NCI-H2227 treated with DMSO at 0.1 percent for 48 hours (cell line): ENCODE measurements at places on chromosomes 7 and 10.

GRCh38 chr10:92240289-92241157 lies 50.4 kb downstream of the CPEB3 start:
- DNase-seq: peak; percentile 79

GRCh38 chr7:88915615-88916014 lies 120.1 kb upstream of the TEX47 start:
- DNase-seq: no peak

DNA sequence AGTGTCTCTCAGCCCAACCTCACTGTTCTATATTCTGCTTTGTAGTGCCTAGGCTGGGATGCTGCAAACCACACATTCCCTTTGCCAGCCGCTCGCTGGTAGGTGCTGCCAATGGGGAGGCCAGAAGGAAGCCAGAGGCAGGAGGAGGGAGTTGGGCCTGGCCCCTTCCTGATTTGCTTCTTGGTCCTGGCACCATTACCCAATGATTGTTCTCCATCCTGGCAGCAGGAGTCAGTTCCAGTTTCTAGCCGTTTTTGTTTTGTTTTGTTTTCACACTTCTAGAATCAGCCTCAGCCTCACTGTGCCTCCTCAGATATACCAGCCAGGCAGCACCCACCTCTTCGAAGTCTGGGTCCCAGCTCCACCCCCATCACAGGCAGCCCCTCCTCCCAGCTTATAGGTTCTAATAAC lies 27.4 kb upstream of the LOXL4 start:
- no peak for DNase-seq

- no peak for DNase-seq
These were observed 13.5 kb downstream of the GCC1 start for GRCh38 chr7:127571741-127572505.

DNA sequence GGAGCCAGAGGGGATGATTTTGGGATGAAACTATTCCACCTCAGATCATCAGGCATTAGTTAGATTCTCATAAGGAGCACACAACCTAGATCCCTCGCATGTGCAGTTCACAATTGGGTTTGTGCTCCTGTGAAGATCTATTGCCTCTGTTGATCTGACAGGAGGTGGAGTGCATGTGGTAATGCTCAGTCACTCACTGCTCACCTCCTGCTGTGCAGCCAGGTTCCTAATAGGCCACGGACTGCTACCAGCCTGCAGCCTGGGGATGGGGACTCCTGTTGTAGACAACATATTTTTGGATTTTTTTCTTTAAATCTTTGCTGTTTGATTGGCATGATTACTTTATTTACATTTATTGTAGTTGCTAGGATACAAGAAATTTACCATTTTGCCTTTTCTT lies 765.0 kb downstream of the INHBA start:
- no peak for DNase-seq

GRCh38 chr10:70803775-70804420 lies 11.8 kb upstream of the SGPL1 start:
- DNase-seq: no peak

DNA sequence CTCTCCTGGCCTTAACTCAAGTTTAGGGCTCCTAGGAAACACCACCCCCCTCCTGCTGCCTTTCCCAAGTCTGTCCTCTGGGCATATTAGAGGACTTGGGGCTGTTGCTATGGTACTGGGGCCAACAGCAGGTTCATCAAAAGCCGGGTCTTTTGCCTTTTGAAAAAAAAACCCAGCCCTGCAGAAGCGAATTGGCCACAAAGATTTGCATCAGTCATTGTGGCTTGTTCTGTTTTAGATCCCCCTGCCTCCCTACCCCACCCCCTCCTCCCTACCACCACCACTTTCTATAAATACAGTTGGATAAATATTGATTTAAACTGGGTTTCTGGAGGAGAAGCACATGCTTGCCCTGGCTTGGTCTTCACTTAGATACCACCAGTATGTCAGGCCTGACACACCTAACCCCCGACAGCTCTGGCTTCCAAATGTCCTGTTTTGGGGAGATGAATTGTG lies 7.0 kb downstream of the MXI1 start:
- DNase-seq: no peak

- no peak for DNase-seq
These were observed 578.5 kb upstream of the MKI67 start for GRCh38 chr10:128704716-128705115.

DNA sequence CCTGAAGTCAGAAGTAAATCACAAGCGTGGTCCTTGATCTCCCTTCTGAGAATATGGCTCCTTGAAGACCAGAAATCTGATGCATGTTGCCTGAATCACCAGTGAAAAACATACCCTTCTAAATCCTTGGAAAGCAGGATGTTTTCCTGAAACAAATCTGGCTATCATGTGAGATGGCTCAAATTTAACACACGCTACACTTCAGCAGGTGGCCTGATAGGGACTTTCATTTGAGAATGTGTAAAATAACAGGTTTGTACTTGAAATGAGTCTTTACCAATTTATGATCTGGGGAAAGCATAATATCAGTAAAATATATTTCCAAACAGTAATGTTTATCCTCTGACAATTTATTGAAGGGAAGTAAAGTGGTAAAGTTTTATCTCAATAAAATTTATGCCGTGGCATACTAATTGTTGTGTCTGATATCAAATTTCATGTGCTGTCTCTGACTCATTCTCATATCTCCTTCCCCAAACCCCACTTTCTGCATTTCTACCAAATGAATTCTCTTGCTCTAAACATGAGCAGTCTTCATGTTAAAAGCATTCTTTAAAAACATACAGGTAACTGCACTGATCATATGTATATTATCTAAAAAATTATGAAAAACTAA lies 17.4 kb downstream of the CYP3A4 start:
- DNase-seq: no peak

- no peak for DNase-seq
These were observed 267.0 kb downstream of the PLXNA4 start for GRCh38 chr7:132309102-132309805.

- no peak for DNase-seq
These were observed 221.4 kb downstream of the GATA3 start for GRCh38 chr10:8275911-8276310.

- DNase-seq: no peak
These were observed 99.5 kb downstream of the CAMK1D start for GRCh38 chr10:12448729-12449391.

DNA sequence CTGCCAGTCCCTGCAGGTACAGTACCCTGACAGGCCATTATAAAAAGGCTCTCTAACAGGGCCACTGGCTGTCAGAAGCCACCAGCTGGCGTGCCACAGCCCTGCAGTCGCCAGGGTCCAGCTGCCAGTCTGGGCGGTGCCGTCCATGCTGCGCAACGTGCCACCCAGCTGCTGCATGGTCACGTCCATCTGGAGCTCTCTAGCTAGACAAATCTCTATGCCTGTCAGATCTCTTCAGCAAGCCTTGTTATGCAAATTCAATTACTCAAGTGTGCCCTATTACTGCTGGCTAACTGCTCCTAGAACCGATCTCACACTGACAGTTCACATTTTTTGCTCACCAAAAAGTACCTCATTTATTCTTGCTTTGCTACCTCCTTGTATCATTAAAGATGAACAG lies 75.9 kb downstream of the HIBADH start:
- no peak for DNase-seq

DNA sequence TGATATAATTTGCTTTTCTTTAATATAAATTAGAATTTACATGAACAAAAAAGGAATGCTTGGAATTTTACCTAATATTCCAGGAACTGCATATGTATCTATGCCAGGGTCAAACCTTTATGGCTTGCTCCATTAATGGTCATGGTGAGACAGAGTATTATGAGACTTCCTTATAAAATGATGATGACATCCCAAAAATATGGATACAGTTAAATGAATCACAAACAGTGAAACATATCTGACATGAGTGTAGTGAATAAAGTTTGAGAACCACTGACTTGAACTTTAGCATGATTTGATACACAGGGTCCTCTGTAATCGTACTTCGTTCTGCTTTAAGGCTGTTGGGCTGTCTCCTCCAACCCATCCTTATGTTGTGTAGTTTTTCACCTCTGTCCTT lies 51.8 kb downstream of the MARCHF5 start:
- no peak for DNase-seq

DNA sequence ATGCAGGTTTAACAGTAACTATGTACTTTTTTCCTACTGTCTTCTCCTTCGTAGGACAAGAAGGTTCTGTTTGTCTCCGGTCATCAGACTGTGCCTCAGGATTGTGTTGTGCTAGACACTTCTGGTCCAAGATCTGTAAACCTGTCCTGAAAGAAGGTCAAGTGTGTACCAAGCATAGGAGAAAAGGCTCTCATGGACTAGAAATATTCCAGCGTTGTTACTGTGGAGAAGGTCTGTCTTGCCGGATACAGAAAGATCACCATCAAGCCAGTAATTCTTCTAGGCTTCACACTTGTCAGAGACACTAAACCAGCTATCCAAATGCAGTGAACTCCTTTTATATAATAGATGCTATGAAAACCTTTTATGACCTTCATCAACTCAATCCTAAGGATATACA lies 2.4 kb downstream of the DKK1 start:
- DNase-seq: no peak

GRCh38 chr10:92323079-92323478 lies 32.1 kb downstream of the MARCHF5 start:
- DNase-seq: no peak

DNA sequence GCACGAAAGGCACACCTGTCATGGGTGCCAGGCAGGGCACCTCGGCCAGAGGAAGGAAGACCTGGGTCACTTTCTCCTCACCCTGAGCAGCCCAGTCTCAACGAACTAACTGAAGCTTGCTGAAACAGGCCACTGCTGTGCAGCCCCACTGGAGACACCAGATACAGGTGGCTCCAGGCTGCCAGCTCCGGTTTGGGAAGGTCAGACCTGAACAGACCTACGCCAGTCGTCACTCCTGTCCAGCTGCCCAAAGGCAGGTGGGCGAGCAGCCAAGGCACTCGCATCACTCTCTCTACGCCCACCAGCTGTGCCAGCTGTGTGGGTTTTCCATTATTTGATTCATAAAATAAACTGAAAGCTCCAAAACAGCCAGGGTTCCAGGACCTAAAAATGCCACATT lies 256.1 kb downstream of the ZMYND11 start:
- no peak for DNase-seq

DNA sequence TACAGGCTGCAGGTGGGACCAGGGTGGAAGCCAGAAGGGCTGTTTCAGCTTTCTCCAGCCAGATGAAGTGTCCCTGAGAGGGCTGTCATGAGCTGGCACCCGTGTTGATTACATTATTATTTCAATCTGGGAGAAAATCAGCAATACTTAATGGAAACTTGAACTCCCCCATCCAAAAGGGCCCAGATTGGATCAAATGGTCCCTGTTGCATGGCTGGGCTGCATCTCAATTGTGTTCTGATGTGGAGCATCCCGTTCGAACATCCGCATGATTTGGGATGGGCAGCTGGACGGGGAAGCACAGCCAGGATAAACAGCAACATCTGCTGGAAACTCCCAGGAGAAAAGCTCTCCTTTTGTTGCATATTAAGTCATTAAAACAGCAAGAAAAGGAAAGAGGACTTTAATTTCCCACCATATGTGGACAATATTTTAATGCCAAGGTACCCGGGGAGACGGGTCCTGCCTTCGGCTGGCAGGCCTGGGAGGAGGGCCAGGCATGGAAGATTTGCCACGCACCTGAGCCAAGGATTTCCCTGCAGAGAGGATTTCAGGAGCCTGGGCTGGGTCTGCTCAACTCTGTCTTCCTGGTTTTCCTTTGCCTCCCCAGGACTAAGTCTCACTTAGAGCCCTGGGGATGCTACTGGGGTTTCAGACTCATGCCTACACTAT lies 52.4 kb downstream of the NPTX2 start:
- DNase-seq: no peak

DNA sequence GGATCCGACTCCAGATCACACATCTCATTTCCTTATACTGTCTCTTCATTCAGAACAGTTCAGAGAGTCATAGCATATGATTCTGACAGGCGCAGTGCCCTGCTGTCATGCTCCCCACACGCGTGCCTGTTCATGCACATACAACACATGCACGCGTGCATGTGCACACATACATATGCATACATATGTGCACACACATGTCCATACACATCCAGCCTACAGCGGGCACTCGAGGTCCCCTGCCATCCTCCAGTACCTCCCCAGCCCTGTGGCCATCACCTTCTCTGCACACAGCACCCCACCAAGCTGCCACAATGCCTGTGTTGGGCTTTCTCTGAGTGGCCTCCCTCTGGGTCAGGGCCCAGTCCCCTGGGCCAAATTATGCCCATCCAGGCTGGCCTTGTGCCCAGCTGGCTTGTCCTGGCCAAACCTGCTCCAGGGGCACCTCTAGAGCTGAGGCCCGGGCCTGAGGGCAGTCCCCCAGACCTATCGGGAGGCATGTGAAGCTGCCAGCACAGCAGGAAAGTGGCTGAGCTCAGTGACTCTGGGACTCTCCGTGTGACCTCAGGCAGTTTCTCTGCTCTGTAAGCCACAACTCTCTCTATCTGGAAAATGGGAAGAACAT lies 49.4 kb upstream of the RET start:
- no peak for DNase-seq

- DNase-seq: no peak
These were observed 271.4 kb downstream of the TSPAN12 start for GRCh38 chr7:120586571-120586970.

DNA sequence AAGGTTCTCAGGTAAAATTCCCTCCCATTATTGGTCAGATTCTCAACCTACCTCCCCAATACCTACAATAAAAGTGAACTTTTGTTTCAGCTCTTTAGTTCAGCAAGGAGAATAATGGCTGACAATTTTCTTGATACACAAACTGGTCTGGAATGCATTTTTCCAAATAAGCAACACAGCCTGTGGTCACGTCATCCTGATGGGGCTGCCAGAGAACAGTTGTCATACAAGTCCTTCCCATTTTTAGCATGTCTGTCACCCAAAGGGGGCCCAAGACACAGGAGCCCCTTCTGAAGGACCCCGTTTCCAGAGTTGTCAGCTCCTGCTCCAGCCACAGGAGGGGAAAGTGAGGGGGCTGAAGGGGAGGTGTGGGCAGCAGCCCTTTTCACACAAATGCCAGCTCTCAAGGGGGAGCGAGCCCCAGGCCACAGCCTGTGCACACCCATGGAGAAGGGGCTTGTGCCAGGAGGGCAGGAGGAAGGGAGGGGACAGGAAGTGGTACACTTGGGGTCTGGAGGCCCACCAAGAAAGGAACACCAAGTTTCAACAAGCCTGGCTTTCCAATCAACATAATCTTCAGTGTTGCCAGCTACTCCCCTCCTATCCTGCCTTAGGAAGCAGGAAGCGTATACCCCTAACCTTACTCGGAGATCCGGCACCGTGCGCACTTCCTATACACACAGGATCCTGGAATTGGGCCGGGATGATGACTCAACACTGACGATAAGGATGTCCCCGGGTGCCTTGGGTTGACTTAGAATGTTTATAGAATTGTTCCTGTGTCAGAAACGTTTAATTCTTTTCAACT lies 43.4 kb upstream of the PDLIM1 start:
- no peak for DNase-seq
